Breast epithelium (tissue), 4 donors: ENCODE measurements at places on chromosomes 16 and 17. TPM values are rescaled to one million over a fixed set of nuclear protein-coding genes. Genes with fewer than 3 reads are reported as not detected.

The ABCA6 gene
- 198 TPM for total RNA-seq

The CES3 gene
- total RNA-seq: 2.1 TPM

The MEFV gene
- 5.6 TPM for total RNA-seq

The LIG3 gene
- 13.8 TPM for total RNA-seq

The BICDL2 gene
- total RNA-seq: not detected

The CALB2 gene
- 22.2 TPM for total RNA-seq

The TMC6 gene
- 28.4 TPM for total RNA-seq

- no peak for DNase-seq
These were observed 11.7 kb downstream of the SGCA start for GRCh38 chr17:50177476-50177875.

GRCh38 chr17:62929320-62929719, 36.7 kb upstream of the TANC2 start:
- no peak for DNase-seq

DNA sequence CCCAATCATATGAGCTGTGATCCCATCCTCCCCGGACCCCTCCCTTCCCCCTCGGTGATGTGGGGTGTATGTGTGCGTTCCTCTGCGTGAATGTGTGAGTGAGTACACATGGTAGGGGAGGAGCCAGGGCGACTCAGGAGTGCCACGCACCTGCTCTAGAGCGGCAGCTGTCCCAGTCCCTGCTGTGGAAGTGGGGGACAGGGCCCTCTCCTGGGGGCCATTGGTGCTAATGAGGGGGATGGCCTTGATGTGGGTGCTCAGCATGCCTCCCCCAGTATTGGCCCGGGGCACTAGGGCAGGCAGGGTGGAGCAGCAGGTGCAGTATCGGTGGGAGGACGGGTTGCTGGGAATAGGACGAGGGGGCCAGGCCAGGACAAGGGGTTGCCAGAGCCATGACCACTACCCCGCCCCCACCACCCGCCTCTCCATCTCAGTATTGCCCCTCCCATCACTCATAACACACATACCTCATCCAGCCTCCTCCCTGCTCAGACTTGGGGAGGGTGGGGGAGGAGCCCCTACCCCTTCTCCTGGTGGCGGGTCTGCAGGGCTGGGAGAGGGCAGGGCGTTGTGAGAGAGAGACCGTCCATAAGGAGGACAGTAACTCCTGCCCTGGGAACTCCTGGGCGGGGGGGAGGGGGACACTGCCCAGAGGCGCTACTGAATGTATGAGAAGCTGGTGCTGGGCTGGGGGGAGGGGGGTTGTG, 8.5 kb downstream of the NR1D1 start:
- no peak for DNase-seq

DNA sequence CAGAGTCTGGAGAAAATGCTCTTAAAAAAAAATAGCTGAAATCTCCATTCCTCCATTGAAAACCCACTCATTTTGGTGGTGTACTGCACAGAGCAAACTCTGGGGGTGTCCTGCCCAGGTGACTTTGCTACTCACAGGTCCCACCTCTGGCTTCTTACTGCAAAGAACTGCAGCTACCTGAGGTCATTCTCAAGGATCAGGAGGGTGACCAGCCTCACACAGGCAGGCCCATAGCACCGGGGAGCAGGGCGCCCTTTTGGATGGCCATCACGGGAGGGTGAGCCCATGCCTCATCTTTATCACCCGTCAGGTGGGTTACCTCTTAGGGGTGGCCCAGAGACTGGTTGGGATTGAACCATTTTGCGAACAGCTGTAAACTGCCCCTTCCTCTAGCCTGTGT, 32.6 kb upstream of the BRD7 start:
- no peak for DNase-seq

DNA sequence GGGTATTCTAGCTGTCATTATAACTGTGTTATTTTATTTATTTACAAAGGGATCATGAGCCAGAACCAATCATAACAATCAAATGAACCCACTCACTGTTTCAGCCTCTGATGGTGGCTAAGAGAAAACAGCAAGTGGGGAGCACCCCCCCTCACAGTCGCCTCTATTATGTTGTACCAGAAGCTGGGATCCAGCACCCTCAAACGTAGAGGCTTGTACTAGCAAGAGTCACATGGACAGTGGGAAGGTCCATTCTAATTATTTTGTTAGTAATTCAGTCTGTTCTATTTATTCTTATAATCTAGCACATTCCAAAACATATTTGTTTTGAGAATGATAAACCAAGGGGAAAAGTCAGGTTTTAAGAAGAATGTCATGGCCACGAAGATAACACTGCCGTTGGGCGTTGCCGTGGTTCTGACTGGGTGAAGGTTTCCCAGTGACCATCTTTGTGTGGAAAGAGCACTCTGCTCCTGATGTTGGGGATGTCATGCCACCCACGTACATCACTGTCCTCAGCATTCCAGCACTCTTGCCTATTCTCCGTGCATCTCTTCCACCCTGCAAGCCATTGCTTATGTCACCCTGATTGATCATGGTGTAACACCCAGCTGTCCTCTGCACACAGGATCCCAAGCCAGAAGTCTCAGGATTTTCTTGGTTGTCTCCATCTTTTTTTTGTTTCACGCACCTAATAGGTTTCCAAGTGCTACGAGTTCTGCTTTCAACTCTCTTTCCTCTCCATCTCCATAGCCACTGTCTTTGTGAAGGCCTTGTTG, 205.8 kb downstream of the PRKCA start:
- DNase-seq: no peak

- no peak for DNase-seq
These were observed 1.7 kb upstream of the MAZ start for GRCh38 chr16:29804455-29805231.

GRCh38 chr17:55453839-55454557, 32.4 kb upstream of the MMD start:
- DNase-seq: no peak

- DNase-seq: no peak
These were observed 194.6 kb upstream of the DYNLRB2 start for GRCh38 chr16:80346111-80346632.

DNA sequence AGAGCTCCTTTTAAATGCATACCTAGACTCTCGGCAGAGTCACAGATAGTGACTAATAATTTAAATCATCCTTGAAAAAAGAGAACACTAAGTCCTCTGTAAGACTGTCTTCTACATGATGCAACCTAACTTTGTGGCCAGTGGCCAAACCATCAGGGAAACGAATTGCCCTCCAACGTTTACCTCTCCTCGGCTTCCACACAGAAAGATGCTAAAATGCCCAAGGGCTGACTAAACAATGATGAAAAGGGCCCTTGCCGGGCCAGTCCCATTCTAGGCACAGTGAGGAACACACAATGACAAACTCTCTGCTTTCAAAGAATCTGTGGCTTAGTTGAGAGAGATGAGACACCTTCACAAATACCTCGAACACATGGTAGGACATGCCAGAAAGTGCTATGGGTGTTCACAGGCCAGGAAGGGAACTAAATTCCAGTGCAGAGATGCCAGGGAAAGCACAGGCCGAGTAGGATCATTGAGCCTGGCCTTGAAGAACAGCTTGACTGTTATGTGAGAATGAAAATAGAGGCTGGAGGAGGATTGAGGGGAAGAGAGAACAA, 35.3 kb upstream of the PITPNM3 start:
- peak; percentile 68 for DNase-seq

DNA sequence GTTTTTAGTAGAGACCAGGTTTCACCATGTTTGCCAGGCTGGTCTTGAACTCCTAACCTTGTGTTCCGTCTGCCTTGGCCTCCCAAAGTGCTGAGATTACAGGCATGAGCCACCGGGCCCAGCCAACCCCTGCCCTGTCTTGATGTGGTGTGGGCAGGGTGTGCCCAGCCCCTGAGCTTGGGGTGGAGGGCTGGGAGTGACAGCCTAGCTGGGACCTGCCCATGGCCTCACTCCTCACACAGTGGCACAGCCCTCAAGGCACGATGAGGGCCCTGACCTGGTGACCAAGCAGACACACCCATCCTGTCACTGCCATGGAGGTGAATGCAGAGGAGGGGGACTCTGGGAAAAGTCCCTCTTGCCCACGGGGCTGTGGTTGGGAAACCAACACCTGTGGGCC, 3.0 kb downstream of the IL32 start:
- no peak for DNase-seq

GRCh38 chr17:41024697-41025096, 2.3 kb downstream of the KRTAP1-5 start:
- DNase-seq: no peak

GRCh38 chr16:81277541-81278080, 37.2 kb upstream of the GAN start:
- DNase-seq: peak; percentile 60

GRCh38 chr17:58382108-58382871, 30.3 kb upstream of the SUPT4H1 start:
- DNase-seq: no peak

DNA sequence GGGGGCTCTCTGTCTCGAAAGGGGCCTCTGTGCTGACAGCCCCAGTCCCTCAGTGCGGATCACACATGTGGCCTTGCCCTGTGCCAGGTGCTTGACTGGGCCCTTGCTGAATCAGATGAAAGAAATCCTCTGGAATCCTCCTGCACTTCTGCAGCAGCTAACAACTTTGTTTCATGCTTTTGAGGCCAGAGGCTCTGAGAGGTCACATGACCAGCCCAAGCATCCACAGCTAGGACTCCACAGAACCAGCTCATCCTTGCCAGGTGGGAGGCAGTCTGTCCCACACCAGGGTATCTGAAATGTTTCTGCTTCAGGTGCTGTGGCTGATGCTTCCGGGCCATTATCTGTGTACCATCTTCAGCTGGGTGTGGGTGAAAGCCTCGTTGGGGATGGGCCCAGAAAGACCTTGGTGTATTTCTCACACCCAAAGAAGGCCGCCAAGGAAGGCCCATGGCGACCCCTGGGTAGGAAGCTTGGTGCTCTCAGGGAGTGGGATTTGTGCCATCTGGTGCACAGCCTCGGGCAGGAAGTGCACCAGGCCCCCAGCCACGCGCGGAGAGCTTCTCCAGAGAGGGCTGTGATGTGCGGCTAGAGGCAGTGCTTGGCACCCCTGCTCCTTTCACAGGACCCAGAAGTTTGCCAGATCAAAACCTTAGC, 143.8 kb downstream of the CLEC16A start:
- no peak for DNase-seq

GRCh38 chr16:49964973-49965372, 60.1 kb upstream of the CNEP1R1 start:
- DNase-seq: no peak

DNA sequence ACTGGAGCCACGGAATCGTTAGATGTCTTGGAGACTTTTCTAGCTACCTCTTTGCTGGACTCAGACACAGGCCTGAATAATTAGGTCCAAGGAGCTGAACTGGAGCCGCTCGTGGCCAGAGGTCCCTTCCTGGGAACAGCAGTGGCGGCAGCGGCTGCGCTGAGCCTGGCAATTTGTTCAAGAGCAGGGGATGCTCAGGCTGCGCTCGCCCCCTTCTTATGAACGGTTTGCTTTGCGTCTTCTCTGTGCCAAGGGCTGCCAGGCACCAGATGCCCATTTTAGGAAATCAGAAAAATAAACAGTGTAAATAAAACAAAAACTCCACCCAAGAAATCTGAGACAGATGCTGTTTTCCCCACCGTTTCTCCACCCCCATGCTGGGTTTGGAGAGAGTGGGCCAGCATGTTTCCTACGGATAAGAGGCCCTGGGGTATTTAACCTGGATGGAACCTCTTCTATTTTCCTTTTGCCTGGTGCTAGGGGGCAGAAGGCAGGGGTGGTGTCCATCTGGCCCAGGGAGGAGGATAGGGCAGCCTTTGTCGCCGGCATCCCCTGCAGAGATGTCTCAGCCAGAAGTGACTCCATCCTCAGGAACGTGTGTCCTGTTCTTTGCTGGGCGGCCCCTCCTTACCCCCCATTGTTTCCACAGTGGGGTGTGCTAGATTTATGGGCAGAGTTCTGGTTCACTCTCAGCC, 163.4 kb downstream of the SEC14L1 start:
- no peak for DNase-seq

GRCh38 chr16:2511996-2512734, 1.6 kb upstream of the ATP6V0C start:
- no peak for DNase-seq

DNA sequence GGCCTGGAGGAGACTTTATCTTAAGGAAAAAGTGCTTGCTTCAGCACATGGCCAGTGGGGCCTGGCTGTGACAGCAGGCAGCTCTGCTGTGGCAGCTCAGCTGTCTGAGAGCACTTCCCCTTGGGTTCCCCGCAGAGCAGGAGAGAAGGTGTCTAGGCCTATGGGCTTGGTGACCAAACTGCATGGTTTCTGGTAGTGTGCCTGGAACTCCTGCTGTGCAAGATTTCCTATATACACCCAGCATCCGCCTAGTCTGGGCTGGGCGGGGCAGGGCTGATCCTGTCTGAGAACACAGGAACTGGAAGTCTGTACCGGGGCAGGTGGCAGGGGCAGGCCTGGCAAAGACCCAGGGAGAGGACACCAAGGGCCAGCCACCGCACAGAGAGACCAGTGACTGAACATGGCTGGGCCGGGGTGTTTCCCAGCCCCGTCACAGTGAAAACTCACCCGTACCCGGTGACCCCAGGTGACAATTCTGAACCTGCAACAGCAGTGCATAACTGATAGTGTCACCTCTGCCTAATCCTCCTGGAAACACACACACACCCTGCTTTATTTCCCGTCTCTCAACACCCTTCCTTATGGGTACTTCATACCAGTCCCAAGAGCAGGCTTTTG, 39.3 kb downstream of the CHD9 start:
- peak; percentile 42 for DNase-seq

- no peak for DNase-seq
These were observed 17.7 kb downstream of the IRX6 start for GRCh38 chr16:55341681-55342080.

- no peak for DNase-seq
These were observed 6.5 kb upstream of the CDH5 start for GRCh38 chr16:66359811-66360608.

DNA sequence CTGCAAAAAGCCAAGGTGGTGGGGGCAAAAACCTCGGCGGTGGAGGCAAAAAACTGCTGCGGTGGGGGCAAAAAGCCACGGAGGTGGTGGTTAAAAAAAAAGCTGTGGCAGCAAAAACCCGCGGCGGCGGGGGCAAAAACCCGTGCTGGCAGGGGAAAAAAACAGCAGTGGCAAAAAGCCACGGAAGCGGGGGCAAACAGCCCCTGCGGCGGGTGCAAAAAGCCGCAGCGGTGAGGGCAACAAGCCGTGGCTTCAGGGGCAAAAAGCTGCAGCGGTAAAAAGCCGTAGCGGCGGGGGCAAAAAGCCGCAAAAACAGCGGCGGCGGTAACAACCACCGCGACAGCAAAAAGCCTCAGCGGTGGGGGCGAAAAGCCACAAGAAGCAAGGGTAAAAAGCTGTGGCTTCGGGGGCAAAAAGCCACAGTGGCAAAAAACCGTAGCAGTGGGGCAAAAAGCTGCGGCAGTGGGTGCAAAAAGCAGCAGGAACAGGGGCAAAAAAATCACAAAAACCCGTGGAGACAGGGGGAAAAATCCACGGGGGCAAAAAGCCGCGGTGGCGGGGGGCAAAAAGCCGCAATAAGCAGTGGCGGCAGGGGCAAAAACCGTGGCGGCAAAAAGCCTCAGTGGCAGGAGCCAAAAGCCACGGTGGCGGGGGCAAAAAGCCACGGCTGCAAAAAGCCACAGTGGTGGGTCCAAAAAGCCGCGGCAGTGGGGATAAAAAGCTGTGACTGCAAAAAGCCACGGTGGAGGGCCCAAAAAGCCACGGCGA, 193.7 kb downstream of the SHCBP1 start:
- DNase-seq: no peak
